Osteocyte (in vitro differentiated cells): ENCODE measurements at places on chromosomes 5 and 9.

DNA sequence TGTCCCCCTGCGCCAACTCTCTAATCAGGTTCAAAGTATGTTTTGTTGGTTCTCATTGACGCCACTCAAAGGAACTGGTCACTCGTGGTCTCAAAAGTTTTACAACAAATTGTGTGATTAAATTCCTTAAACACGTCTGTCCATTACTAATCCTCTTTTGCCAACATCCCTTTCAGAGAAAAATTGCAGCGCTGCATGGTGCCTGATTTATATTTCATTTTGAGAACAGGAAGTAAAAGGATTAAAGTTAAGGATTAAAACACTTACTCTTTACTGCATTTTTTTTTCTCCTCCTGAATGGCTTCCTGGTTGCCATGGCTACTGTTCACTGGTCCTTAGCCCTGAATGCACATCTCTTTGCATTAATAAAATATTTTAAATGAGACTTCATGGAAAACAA, 383.5 kb downstream of the GLIS3 start:
- no peak for DNase-seq

DNA sequence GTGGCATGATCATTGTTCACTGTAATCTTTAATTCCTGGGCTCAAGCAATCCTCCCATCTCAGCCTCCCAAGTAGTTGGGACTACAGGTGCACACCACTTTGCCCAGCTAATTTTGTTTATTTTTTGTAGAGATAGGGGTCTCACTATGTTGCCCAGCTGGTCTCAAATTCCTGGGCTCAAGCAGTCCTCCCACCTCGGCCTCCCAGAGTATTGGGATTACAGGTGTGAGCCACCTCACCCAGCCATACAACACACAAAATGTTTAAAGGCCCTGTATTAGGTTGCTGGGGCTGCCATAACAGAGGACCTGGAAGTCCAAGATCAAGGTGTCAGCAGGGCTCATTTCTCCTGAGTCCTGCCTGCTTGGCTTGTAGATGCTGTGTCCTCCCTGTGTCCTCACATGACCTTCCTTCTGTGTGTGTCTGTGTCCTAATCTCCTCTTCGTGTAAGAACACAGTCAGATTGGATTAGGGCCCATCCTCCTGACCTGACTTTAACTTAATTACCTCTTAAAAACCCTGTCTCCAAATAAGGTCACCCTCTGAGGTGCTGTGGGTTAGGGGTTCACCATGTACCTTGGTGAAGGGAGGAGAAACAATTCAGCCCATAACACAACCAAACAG, 5.4 kb downstream of the UBE2QL1 start:
- DNase-seq = peak; percentile 36

DNA sequence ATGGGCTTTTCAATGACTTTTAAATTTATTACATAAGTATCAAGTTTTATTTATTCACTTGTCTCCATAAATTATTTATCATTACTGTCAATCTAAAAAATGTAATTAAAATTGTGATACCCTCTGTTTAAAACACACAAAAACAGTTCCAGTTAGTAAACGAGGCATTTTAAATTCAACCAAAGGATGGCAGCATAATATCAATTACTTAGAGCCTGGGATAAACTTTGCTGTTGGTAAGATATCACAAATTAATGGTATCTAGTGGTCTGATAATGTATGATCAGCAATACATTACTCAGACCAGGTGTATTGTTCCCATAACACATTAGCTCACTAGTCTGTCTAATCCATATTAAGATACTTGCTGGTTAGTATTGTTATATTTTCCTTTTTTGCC, 9.6 kb upstream of the IFNE start:
- DNase-seq = no peak

GRCh38 chr5:9977070-9977469, 272.6 kb downstream of the ATPSCKMT start:
- no peak for DNase-seq

- DNase-seq = no peak
These were observed 9.4 kb downstream of the TOR1B start for GRCh38 chr9:129812385-129812784.

GRCh38 chr5:61744690-61745619, 412.9 kb downstream of the ZSWIM6 start:
- DNase-seq = no peak

- no peak for DNase-seq
These were observed 561.4 kb downstream of the CAAP1 start for GRCh38 chr9:26331223-26331622.

- DNase-seq = no peak
These were observed 184.5 kb downstream of the GNAQ start for GRCh38 chr9:77847059-77847499.

- DNase-seq = no peak
These were observed 84.7 kb upstream of the RORB start for GRCh38 chr9:74412236-74412979.

- DNase-seq = no peak
These were observed at the start of gene PLAC8L1 for GRCh38 chr5:146105477-146105876. PLAC8L1 (minus strand) TSS chr5:146105577; CDS start chr5:146104311, 1,266 bp downstream.

- no peak for DNase-seq
These were observed 12.3 kb downstream of the RXRA start for GRCh38 chr9:134338394-134339182.

- DNase-seq = peak; percentile 94
These were observed 63.7 kb upstream of the ANGPTL2 start for GRCh38 chr9:127185931-127186781.

DNA sequence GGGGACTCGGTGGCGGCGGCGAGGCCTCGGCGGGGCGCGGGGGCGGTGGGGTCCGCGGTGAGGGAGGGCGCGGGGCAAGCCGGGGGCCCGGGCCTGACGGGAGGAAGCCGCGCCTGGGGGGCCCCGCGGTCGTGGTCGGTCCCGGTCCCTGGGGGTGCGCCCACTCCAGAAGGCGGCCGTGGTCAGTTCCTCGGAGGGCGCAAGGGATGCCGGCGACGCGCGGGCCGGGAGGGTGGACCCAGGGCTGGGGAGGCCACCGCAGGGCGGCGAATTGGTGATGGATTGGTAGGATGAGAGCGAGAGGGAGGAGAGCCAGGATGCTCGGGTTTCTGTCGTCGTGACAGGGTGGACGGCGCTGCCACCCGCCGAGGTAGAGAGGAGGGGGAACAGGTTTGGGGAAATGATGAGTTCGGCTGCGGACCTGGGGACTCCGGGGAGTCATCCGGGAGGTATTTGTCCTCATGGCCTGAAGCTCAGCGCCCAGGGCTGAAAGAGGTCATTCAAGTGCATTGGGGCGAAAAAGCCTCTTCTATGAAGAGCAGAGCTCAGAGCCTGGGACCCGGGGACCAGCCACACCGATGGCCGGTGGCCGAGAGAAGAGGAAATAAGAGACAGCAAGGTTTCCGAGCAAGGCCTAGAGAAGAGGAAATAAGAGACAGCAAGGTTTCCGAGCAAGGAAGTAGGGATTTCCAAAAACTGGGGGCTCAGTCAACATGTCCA, 557 bp downstream of the GNG10 start:
- no peak for DNase-seq

GRCh38 chr9:100099722-100100042, 639 bp downstream of the INVS start:
- no peak for DNase-seq

GRCh38 chr5:95842854-95843544, 20.5 kb upstream of the GLRX start:
- peak; percentile 46 for DNase-seq

- DNase-seq = no peak
These were observed 264.0 kb downstream of the MAN2A1 start for GRCh38 chr5:109953761-109954160.

DNA sequence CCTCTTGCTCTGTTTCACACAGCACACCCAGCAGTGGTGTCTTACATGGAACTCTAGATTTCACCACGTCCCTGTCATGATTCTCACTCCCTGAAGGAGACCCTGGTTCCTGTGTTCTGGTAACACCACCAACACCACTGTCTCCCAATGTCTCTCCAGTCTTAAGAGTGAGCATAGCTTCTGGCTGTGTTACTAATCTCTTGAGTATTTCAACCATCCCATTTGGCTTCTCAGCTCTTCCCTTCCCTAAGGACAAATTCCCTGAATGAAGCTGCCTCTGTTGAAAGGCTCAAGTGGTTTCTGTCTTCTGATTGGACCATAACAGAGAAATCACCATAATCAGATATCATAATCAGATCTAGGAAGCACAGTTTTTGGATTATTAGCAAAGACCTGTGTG, 311.8 kb downstream of the DNAH5 start:
- no peak for DNase-seq
